ENCODE measurements at places on chromosomes 5 and 9.

DNA sequence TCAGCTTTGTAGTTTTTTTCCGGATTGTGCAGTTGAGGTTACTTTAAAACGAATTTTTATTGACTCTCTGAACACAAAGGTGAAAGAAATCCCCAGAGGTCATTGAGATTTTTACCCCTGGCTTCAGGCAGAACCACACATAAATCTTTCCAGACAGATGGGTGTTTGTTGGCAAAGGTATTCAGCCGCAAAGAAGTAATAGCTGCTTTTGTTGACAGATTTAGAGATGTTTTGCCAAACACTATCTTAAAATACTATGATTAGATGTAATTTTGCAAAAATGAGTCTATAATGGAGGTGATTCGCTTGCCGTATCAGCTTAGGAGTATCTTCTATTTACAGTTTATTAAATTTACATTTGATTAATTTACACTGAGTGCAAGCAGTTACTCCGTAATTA, 418.3 kb upstream of the CLINT1 start:
- DNase-seq: no peak

GRCh38 chr5:124963236-124963919, 216.9 kb upstream of the ZNF608 start:
- DNase-seq: no peak

DNA sequence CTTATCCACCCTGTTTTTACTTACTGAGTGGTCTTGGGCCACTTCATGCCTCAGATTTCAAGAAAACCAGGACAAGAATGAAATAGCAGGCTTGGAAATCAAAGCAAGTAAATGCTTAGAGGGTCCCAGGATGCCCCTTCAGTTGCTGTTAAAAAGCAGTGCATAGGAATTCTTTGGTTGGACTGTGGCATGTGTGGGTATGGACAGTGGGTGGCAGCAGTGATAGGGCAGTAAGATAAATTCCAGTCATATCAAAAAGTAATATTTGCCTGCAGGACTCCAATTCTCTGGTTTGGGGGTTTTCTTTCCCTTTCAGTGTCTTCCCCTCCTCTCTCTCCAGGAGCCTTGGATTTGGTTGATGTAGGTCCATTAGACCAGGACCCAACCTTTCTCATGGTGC, 306.7 kb upstream of the CLINT1 start:
- DNase-seq: no peak

DNA sequence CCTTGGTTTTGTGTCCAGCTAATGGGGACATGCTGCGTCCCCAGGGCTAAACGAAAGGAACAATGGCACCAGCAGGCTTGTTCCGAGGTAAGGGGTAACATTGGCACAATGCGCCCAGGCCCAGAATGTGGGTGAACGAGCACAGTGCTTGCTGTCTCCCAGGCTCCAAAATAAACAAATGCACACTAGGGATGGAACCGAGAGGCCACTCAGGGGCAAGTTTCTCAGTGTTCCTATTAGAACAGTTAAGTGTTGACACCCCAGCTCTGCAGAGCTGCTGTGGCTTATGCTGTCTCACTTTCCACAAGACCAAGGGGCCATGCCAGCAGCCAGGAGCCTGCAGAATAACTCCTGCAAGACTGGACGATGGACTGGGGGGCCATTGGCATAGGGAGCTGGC, 492.4 kb downstream of the GADD45G start:
- no peak for DNase-seq

- DNase-seq: peak; percentile 85
Measured at GRCh38 chr5:72799721-72800120, 16.7 kb upstream of the TNPO1 start.

GRCh38 chr5:172007175-172008110, 1.0 kb upstream of the FBXW11 start:
- DNase-seq: no peak

GRCh38 chr5:55305345-55305744, 2.1 kb downstream of the DHX29 start:
- DNase-seq: no peak

- peak; percentile 42 for DNase-seq
Measured at GRCh38 chr9:99264070-99264680, 42.1 kb downstream of the SEC61B start.

- DNase-seq: peak; percentile 64
Measured at GRCh38 chr5:98776066-98776705, 2.7 kb downstream of the RGMB start.

DNA sequence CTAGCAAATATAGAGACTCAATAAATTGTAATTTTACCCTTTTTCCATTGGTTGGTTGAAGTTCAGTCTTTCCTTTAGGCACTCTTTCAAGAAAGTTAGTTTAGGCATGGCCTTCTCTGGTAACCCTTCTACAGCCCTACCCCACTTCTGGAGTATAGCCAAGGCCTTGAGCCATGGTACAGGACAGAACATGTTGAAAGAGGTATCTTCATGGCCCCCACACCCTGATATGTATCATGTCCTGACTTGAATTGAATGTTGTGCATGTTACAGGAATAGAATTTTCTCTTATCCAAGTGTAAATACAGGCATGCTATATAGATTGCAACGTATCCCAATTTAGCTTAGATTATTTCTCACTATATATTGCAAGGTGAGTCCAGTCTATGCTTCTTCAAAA, 175.6 kb downstream of the CD180 start:
- DNase-seq: no peak

DNA sequence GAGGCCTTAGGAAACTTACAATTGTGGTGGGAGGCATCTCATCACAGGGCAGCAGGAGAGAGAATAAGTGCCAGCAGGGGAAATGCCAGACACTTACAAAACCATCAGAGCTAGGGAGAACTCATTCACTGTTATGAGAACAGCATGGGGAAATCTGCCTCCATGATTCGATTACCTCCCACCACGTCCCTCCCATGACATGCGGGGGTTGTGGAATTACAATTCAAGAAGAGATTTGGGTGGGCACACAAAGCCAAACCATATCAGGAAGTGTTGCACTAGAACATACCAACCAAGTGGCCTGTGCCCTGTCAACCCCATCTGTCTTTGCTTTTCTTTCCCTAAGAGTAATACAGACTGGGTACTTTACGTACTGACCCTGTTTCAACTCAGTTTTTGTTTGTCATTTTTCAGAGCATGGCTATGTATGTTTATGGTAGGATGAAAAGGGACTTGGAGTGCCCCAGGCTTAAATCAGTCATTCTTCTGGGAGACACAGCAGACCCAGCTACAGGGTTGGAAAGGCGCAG, 58.3 kb upstream of the TGFBR1 start:
- no peak for DNase-seq

DNA sequence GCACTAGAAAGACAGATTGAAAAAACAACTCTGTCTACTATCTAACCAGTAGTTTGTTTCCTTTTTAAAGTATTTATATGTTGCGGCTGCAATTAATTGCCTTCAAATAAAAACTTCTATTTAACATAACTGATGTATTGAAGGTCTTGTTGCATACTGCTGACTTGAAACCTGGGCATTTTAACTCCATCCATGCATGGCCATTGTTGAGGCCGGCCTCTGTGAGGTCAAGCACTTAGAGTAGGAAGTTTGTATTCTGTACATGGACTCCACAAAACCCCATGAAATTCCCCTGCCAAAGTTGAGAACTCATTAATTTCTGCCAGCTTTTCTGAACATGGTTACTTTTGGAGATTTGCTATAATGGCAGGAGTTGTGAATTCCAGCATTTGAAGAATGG, 150.6 kb downstream of the GAS1 start:
- DNase-seq: no peak

DNA sequence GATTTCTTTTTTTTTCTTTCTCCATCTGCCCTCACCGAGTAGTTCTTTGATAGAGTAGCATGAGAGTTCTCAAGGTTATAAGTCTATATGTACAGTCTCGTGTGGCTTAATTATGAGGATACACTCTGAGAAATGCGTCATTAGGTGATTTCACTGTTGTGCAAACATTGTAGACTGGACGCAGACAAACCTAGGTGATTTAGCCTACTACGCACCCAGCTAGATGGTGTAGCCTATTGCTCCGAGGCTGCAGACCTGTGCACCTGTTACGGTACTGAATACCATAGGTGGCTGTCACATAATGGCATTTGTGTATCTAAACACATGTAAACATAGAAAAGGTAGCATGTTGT, 26.9 kb upstream of the CORO2A start:
- DNase-seq: no peak
